H7 (cell line): ENCODE measurements at places on chromosomes 12 and 14.

- DNase-seq = no peak
Observed at GRCh38 chr14:79438696-79439342, 772.5 kb downstream of the DIO2 start.

- DNase-seq = no peak
Observed at GRCh38 chr12:5163661-5164060, 120.0 kb downstream of the KCNA5 start.

DNA sequence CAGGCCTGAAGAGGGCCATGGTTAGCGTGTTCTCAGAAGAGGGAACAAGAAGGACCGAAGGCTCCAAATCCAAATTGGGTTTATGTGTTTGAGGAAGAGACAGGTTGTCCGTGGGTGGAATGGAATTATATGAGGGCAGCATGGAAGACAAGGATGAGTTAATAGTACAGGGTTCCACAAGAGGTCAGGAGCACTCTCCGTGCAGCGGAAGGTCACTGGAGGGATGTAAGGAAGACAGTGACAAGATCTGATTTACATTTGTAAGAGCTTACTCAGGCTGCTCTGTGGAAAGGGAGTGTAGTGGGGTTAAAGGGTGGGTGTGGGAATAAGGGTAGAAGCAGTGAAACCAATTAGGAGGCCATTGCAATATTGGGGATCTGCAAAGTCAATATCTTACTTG is 97.0 kb downstream of the TPH2 start:
- peak; percentile 6 for DNase-seq

- peak; percentile 45 for DNase-seq
Observed at GRCh38 chr12:82781309-82781997, 94.7 kb downstream of the TMTC2 start.

- DNase-seq = no peak
Observed at GRCh38 chr14:66225337-66225736, 260.8 kb upstream of the CCDC196 start.

DNA sequence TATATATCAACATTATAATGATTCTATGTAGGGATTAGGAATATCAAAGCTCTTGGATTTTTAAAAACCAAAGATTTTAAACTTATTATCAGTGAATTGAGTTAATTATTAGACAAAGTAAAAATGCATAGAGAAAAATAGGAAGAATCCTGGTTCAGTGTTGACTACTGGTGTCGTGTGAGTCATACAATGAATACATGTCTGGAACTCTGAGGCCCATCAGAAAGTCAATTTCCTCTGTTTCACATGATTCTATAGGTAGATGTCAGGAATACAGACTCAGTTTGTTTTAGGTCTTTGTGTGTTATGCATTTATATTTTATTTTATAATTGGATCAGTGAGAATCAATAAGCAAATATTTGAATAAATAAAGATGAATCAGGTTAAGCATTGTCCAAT is 84.5 kb upstream of the RTL1 start:
- DNase-seq = no peak

GRCh38 chr12:59689776-59690175 is 93.9 kb downstream of the SLC16A7 start:
- no peak for DNase-seq

- DNase-seq = no peak
Observed at GRCh38 chr14:51500776-51501175, 150.9 kb upstream of the FRMD6 start.

- DNase-seq = no peak
Observed at GRCh38 chr14:31205681-31206535, 1.7 kb downstream of the HECTD1 start.

- DNase-seq = no peak
Observed at GRCh38 chr14:92706386-92706785, 42.0 kb downstream of the LGMN start.

DNA sequence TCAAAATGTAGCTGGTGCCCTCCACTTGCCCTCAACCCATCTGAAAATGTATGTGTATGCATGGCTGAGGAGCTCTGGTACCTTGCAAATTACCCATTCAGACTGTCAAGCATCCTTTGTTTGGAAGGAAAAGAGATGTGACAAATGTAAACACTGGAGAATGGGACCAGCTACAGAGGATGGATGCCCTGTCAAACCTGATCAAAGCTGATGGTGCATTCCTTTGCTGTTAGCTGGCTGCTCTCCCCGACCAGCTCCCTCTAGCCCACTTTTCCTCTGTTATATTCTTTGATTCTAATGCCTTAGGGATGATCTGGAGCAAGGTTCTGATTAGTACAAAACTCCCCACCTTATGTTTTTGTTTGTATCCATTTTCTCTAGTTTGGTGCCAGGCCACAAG is 310.3 kb downstream of the C12orf75 start:
- DNase-seq = no peak

DNA sequence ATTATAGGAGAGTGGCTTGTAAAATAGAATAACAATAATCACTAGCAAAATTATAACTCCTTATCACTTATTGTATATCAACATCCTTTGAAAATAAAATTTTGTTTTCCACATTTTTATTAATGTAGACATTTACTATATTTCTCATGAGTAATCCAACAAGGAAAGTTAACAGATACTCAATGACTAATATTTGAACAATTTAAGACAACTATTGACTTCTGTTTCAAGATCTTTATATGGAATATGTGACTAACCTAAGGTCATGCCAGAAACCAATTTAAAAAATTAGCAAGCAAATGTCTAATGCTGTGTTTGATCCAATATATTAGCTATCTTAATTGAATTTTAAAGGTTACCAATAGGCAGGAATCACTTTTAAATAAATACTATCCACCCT is 638.5 kb upstream of the FLRT2 start:
- no peak for DNase-seq

DNA sequence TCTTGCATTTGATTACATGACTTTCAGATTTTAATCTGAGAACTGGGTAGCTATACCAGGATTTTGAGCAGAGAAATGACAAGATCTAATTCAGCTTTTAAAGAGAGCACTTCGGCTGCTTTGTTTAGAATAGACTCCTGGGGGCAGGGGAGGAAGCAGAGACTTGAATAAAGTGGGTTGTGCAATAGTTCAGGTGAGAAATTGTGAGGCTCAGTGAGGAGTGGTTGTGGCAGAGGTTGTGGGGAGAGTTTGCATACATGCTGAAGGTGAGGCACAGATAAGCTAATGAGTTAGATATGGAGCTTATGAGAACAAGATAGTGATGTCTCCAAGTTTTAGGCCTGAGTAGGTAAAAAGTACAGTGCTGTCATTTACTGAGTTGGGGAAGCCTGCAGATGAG is 281.4 kb downstream of the FLRT2 start:
- no peak for DNase-seq

DNA sequence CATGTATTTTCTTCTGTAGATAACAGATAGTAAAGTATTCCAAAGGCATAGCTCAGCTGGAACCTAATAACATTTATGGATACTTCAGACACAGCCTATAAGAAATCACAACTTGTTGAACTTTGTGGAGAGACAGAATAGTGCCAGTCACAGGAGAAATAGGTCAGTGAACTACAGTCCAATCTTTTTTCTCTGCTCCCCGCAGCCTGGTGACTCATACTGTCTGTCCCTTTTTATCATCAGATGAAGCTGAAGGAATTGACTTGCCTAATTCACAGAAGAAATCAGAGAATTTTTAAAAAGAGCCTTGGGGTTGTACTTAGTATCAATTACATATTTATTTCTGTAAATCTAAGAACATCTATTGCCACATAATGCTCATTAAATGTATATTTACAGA is 222.3 kb downstream of the ALG10 start:
- no peak for DNase-seq

DNA sequence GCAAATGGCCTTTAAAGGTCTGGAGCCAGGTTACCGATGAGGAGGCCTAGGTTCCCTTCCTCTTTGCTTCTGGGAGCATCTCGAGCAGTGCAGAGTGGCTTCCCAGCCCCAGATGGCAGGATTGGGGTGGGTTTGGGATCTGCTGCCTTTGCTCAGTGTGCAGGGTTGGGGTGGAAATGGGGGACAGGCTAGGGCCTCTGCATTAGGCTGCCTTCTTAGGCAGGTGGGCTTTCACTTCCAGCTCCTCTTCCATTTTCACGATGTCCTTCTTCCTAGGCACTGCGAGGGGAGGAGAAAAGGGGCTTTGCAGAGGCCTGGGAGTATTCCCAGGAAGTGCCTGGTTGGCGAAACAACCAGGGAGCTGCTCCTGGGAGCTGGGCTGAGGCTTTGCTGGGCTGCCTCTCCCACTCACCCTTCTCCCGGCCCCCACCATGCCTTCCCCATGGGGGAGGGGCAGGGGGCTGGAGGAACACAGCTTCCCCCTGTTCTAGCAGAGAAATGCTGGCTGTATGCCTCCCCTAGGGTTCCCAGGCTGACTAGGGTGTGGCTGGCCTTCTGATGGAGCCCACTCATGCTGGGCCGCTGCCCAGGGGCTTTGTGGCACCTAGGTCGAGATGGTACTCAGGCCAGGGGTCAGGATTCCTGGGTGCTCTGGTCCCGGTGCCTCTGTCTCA is 2.4 kb downstream of the NR4A1 start:
- peak; percentile 40 for DNase-seq

- peak; percentile 62 for DNase-seq
Observed at GRCh38 chr12:6871052-6871957, 1.8 kb downstream of the SPSB2 start.

GRCh38 chr14:88866305-88866704 is 41.9 kb downstream of the TTC8 start:
- no peak for DNase-seq

DNA sequence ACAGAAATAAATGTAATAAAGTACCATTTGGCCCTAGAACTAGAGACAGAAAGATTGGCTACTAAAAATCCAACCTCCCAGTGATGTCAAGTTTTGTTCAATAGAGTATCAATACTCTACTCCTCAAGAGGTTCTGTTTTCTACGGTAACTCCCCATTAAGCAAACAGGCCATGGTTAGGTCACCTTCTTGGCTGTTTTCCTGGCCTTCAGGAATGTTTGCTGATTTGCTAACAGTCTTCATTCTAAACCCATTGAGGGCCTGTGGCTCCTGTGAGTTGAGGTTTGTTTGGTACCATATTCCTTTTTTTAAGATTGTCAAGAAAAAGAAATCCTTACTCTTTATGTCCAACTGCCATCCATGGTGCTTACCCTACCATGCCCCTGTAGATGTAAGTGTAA is 1022.0 kb upstream of the TMEM132C start:
- DNase-seq = no peak

- peak; percentile 76 for DNase-seq
Observed at GRCh38 chr12:113980537-113981337, 14.6 kb upstream of the RBM19 start.

DNA sequence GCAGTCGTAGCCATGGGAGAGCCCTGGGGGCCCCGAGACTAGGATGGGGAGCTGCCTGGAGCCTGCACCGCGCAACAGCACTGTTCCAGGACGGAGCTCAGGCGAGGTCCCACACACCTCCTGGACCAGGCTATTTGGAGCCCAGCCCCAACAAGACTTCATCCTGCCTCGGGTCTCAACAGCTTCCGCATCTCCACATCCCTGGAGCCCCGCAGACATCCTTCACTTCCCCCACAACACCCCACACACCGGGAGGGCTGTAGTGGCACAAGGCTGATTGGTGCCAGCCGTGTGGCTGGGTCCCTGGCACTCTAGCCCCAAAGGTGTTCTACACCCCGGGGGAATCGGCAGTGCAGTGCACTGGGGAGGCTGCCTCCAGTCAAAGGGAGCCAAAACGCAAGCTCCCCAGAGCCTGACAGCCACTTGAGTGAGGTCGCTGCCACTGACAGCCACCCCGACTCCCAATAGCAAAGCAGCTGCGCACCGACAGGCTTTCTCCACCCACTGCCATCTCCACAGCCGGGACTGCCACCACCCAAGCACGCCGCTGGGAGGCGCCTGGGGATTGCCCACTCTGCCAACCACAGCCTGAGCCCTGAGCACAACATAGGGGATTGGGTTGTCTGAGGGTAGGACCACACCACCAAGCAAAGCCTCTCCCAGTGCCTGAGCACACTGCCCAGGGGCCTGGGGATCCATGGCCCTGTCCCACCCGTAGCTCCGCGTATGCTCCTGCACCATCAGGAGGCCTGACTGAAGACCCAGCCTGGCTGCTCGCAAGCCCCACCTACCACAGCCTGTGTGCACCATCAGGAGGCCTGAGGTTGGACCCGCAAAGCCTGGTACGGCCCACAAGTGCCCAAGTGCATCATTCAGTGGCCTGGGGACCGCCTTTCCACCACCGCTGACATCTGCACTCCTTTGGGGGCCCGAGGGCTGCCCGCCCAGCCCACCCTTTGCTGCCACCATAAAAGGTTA is 13.2 kb upstream of the KLRF1 start:
- peak; percentile 89 for DNase-seq

- peak; percentile 21 for DNase-seq
Observed at GRCh38 chr12:49552425-49552824, 13.6 kb downstream of the KCNH3 start.

DNA sequence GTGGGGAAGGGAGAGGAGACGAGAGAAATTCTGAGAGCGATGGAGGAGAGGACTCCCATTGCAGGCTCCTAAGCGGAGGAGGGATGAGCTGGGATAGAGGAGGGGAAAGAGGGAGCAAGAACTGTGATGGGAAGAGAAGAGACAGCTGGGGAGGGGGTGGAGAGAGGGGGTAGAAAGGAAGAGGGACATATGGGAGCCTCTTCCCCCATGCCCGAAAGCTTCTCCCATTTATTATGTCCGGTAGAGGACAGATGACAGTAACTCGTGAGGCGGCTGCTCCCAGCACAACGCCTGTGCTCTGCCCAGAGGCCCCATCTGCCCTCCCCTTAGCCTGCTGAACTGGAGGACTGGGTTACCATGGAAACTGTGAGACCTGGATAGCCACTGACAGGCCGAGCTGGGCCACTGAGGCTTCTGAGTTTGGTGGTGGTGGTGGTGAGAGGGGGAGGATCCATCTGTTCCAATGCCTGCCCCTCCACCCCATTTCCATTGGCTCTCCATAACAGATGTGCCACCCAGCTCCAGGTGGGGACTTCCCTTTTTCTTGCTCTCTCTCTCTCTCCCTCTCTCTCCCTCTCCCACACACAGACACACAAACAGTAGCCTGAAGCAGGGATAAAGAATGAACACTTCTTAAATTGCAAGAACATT is 8.3 kb downstream of the CPNE6 start:
- DNase-seq = peak; percentile 91
